ENCODE measurements at places on chromosomes 13 and 19.

GRCh38 chr13:51938454-51938853 is 72.8 kb downstream of the ATP7B start:
- no peak for DNase-seq

GRCh38 chr13:76474966-76475365 is 411.2 kb downstream of the KCTD12 start:
- DNase-seq: no peak

DNA sequence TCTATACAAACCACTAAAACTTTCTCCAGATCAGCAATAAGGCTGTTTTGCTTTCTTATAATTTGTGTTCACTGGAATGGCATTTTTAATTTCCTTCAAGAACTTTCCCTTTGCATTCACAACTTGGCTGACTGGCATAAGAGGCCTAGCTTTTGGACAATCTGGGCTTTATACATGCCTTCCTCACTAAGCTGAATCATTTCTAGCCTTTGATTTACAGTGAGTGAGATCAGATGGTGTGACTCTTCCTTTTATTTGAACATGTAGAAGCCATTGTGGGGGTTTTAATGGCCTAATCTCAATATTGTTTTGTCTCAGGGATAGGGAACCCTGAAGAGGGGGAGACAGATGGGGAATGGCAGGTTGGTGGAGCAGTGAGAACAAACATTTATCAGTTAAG is 82.7 kb downstream of the FOXO1 start:
- DNase-seq: no peak

DNA sequence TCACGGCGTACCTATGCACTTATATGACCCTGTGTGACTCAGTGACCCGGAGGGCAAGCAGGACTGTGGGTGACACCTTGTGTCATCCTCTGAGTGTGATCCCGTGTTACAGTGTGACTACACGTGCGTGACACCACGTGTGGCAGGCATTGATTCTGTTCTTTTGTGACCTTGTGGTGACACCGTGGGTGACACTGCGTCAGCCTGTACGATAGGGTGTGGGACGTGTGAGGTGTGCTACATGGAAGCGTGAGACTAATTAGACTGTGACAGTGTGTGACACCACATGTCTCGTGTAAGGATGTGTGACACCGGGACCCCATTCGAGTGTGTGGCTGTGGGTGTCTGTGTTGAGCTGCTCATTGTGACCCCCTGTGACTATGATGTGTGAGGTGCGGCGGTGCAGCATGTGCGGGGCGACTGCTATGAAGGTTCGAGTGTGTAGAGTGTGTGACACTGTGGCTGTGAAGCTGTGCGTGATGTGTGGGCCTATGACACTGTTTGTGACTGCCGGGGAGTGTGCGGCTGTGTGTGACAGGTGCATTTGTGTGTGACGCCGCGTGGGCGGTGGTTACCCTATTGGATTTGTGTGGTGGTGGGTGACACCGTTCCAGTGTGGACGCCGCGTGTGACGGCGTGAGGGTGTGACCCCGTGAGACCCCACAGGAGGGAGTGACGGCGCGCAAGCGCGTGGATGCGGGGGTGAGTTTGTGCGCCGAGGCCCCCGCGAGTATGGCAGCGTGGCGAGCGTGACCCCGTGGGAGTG is 399 bp upstream of the SPTBN4 start:
- no peak for DNase-seq

GRCh38 chr19:58279042-58279924 is 528 bp downstream of the ZNF8 start:
- peak; percentile 58 for DNase-seq

DNA sequence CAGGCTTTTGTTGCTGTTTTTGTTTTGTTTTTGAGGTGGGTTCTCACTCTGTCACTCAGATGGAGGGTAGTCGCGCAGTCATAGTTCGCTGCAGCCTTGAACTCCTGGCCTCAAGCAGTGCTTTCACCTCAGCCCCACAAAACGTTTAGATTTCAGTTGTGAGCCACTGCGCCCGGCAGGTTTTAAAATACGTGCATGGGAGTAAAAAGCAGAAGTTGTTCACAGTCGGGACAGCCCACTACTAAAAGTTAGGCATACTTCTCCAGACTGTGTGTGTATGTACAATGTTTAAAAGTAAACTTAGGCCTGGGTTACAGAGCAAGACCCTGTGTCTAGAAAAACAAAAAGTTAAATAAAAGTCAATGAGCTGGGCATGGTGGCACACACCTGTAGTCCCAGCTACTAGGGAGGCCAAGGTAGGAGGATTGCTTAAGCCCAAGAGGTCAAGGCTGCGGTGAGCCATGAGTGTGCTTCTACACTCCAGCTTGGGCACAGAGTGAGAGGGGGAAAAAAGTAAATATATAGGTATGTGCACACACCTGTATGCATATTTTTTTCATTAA is 6.1 kb downstream of the SAFB start:
- DNase-seq: no peak

GRCh38 chr19:1172353-1173158 is 1.5 kb downstream of the SBNO2 start:
- DNase-seq: peak; percentile 58

DNA sequence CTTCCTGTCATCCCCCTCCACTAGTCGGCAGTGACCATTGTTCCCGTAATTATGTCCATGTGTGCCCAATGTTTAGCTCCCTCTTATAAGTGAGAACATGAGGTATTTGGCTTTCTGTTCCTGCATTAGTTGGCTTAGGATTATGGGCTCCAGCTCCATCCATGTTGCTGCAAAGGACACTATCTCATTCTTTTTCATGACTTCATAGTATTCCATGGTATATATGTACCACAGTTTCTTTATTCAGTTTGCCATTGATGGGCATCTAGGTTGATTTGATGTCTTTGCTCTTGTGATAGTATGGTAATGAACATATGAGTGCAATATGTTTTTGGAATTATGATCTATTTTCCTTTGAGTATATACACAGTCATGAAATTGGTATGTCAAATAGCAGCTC is 522.1 kb downstream of the DCT start:
- no peak for DNase-seq

GRCh38 chr13:65036999-65037398 is 2193.1 kb downstream of the PCDH9 start:
- no peak for DNase-seq

GRCh38 chr19:44430956-44431355 is 17.3 kb downstream of the ZNF229 start:
- no peak for DNase-seq

DNA sequence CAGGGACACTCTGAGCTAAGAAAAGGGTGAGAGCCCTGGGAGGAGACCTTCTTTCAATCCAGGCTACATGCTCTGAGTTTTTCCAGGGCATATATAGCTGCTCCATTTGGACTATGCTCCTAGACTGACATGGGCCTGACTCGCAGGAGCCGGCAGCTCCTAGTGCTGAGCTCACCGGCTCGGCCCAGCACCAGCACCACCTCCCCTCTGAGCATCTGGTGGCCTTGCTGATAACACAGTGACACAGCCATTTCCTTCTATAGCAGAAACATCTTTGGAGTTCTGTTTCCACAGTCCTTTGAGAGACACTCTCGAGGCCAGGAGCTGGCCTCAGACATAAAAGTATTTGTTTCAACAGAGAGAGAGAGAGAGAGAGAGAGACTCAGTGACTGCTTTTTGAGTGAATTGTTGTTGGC is 184.9 kb downstream of the TM9SF2 start:
- peak; percentile 83 for DNase-seq

GRCh38 chr13:31686670-31687425 is 52.5 kb upstream of the RXFP2 start:
- DNase-seq: no peak

DNA sequence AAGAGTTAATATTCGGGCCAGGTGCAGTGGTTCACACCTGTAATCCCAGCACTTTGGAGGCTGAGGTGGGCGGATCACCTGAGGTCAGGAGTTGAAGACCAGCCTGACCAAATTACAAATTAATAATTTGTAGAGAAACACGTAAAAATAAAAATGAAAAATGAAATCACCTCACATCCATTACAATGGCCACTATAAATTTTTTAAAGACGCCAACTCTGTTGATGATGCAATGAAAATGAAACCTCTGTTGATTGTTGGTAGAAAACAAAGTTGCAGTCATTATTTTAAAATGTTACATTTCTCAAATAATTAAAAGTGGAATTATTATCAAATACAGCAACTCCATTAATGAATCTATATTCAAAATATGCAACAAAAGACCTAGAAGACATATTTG is 26.8 kb downstream of the ZNF100 start:
- no peak for DNase-seq

GRCh38 chr13:48123812-48124211 is 28.9 kb upstream of the MED4 start:
- DNase-seq: no peak

- peak; percentile 12 for DNase-seq
Measured at GRCh38 chr13:21338156-21338555, 120.9 kb downstream of the ZDHHC20 start.

DNA sequence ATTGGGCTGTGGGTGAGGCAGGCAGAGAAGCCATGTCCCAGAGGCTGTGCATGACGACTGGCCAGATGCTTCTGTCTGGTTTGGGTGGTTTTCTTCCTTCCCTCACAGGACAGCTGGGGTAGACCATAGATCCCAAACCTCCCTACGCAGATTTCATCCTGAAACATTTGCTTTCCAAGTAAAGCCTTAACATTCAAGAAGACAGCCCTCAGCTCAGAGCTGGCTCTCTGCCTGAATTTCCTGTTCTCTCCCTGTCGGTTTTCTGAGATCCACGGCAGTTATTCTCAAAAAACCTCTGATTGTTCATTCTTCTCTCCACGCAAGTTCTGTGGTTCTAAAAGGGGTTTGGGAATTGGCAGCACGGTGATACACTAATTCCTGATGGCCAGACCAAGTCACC is 25.3 kb downstream of the UQCRFS1 start:
- no peak for DNase-seq

GRCh38 chr19:2249880-2250765 is 1.0 kb downstream of the AMH start:
- no peak for DNase-seq

DNA sequence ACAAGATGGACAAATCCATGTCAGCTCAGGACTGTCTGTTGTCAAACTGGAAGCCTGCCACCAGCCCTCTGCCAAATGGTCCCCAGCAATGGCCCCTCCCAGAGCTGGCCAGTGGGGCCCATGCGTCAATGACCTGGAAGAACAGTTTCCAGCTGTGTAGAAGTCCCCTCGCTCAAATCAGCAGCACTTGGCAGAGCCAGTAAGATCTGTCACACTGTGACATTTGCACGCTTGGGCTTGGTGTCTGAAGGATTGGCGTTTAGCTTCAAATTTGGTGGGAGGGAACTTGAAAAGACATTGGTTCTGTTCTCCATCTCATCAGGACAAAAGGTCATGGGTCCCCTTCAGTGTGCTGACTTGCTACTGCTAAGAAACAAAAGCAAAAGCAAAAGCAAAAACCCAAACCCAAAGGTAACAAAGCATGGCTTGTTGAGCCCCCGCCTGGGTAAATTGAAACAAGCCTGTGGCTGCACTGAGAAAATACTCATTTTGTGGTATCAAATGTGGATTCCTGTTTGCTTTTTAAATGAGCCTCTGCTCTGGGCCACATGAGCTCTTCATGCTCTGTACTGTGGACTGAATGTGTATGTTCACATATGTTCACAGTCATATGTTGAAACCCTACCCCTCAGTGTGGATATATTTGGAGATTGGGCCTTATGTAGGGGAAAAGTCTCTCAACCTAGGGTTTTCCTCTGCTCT is 253.6 kb upstream of the MAB21L1 start:
- no peak for DNase-seq

DNA sequence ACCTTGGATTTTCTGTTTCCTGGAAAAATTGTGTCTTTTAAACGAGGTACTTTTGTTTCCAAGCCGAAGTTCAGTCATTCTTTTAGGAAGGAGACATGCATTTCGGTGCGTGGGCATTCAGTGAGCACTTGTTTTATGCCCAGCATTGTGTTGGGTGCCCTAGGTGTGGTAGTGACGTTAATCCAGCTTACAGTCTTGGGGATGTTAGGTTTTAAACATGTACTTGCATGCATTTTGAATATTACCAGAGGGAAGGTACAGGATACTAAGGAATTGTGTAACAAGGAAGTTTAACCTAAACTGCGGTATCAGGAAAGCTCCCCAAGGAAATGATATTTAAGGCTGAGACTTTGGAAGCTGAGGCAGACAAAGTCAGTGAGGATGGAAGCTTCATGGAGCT is 66.3 kb downstream of the ARHGAP35 start:
- no peak for DNase-seq

- DNase-seq: no peak
Measured at GRCh38 chr13:48593536-48593935, 60.2 kb upstream of the CYSLTR2 start.

- peak; percentile 95 for DNase-seq
Measured at GRCh38 chr13:39401046-39401705, 201.8 kb downstream of the LHFPL6 start.

DNA sequence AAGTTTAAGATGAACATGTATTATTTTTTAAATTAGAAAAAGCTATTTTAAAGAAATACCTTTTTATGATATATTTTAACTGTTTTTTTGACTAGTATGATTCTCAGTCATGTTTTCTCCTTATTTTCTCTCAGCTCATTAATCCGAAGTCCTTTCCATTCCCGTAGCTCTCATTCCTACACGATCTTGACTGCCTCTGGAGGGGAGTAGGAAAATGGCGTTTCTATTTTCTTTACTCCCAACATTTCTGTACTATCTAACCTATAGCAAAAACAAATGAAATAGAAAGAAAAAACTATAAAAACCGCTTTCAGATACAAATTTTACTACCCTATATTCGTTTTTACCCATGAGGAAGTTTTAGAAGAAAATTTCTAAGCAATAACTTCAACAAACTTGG is 343.8 kb downstream of the RBM26 start:
- no peak for DNase-seq

GRCh38 chr19:4581666-4582553 is 22.4 kb upstream of the SEMA6B start:
- DNase-seq: peak; percentile 62

DNA sequence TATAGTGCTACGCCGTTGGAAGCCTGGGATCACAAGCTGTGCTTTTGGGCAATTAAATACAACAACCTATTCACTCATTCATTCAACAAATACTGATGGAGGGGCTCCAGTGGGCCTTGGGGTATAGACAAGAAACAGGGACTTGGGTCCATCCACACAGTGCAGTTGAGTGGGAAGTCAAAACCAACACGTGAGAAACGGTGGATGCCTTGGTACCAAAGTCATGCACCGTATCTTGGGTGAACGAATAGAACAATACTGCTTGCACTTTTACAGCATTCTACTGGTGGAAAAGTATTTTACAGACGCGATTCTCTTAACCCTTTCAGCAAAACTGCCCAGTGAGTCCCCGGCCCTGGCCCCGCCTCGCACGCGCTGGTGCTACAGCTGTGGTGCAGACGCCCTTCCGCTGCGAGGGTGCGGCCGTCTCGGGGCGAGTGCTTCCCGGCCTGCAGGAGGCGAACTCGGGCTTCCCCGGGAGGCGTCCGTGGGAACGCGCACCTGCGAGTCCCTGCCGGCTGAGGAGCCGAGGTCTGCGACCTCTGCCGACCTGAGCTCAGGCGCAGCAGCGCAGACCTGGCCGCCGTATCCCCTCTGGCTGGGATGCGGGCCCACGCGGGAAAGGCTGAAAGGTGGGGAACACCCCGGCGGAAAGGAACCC is 8.3 kb downstream of the TNFRSF19 start:
- peak; percentile 10 for DNase-seq
